ENCODE measurements at places on chromosomes 11 and 22.

DNA sequence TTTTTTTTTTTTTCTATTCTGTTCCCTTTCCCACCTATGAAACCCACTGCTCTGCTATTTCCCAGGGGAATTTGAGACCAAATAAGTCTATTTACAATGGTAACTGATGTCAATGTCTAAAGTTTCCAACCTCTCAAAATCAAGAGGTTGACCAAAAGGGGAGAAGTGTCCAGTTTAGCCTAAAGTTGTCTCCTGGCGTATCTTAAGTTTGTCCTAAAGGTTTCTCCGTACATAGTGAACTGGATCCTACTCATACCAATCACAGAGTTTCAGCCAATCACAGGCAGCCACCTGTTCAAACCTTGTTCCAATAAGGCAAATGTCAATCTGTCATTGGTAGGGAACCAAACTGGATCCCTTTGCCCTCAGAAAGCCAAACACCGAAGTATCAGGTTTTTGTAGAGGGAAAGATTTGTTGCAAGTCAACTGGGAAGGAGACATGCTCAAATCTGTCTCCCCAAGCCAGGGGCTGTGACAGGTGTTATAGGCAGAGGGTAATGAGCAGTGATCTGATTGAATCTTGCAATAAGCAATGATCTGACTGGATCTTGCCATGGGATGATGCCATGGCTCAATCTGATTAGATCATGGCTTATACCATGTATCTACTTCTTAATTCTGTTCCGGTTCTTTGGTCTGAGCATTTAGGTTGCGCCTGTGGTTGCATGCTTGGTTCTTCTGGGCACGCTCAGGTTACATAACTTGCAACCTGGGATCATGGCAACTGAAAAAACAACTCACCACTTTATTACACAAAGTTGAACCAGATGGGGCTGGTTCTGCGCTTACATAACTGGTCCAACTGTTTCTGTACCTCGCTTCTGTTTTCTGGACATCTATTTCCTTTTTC is 1.1 kb upstream of the VPS37C start:
- DNase-seq, result no peak

GRCh38 chr11:937841-938261 is 12.2 kb downstream of the AP2A2 start:
- no peak for DNase-seq

DNA sequence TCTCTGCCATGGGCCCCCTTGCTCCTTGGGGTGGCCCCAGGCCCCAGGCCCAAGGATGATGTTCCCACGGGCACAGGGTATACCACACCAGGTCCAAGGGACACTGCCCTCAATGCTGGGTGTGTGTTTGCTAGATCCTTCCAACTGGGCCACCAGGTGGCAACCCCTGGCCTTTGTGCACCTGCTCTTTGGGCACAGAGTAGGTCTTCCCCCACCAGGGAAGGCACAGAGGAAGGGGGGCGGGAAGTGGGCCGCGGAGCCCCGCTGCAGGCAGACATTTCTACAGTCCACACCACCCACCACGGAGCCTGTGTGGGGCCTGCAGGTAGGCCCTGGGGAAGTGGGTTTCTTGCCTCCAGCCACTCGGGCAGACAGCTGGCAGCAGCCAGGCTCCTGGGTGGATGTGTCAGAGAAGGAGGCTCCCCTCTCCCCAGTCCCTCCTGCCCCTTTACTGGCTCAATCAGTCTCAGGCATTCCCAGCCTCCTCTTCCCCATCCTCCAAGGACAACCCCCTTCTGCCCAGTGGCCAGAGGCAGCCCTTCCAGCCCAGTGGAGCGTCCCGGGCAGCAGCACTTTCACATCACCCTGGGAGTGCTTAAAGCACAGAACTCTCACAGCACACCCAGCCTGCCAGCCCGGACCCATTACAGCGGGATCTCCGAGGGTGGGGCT is 21.6 kb downstream of the MAFF start:
- DNase-seq, result no peak

DNA sequence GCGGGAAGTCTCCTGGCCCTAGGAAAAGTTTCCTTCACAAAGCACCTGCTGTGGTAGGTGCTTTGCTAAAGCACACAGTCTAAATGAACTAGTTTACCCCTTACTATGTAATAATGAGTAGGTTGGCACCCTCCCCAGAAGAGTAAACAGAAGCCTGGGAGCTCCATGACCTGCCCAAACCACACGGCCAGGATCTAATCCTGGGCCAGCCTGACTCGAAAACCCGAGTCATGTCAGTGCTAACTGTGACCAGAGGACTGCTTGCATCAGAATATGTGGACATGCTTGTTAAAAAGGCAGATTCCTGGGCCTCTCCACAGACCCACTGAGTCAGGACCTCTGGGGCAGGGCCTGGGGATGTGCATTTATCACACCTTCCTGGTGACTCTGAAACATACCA is 67.7 kb downstream of the PANX1 start:
- DNase-seq, result no peak

GRCh38 chr11:2250041-2250440 is 20.3 kb downstream of the ASCL2 start:
- no peak for DNase-seq

DNA sequence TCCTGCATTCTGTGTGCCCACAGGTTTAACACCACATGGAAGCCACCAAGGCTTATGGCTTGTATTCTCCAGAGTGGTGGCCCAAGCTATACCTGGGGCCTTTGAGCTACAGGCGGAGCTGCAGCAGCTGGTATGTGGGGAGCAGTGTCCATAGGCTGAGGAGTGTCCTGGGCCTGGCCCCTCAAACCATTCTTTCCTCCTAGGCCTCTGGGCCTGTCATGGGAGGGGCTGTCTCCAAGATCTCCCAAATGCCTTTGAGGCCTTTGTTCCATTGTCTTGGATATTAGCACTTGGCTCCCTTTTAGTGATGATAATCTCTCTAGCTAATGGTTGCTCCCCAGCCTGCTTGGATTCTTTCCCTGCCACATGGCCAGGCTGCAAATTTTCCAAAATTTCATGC is 6.4 kb upstream of the TBC1D22A start:
- DNase-seq, result no peak

DNA sequence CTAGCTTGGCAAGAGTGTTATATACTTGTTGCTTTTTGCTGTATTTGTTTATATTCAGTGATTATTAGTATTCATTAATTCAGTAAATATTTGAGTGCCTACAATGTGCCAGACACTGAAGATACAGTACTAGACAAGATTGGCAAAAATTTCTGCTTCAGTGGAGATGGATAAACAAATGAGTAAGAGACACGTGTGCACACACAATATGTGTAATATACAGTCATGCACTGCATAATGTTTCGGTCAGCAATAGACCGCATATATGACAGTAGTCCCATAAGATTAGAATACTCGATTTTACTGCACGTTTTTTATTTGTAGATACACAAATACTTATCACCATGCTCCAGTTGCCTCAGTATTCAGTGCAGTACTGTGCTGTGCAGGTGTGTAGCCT is 104.9 kb upstream of the GAL start:
- no peak for DNase-seq

GRCh38 chr11:46331282-46331984 is 15.8 kb upstream of the DGKZ start:
- no peak for DNase-seq

DNA sequence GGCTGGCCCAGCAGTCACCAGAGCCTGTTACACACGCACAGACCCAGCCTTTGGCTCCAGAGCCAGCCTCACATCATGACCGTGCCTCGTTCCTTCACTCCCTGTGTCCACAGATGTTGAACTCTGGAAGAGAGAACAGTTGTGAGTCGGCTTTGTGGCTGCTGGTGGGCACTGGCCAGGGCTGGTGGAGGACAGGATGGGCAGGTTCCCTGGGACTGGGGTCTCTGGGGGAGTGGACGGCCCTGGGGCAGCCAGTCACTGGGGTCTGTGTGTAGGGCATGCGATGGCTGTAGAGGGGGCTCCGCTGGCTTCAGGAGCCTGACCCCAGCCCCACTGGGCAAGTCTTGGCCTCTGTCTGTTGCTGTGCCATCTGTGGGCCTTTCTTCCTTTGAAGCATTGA is 1070.1 kb downstream of the BRD1 start:
- no peak for DNase-seq

- DNase-seq, result no peak
These were observed 20.5 kb upstream of the CCDC134 start for GRCh38 chr22:41779929-41780505.

DNA sequence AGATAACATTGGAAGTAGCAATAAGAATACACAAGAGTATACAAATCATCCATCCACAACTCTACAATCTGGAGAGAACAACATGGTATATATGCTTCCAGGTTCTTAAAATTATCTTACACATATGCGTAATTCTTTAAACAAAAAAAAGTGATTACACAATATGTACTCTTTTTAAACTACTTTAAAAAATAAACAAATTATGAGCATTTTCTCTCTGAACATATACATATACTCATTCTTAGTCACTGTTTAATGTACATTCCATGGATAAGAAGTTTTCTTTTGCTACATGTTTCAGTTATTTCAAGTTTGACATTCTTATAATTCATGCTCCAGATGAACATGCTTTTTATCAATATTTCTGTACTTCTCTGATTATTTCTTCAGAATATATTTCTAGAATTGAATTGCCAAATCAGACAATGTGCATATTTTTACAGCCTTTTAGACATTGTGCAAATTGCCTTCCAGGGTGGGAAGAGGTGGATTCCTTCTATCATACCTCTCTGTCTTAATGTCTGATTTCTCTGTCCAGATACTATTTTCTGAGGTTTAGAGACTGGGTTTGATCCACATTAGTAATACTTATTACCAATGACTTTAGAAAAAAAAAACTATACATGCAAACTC is 551.6 kb downstream of the METTL15 start:
- DNase-seq, result no peak

- no peak for DNase-seq
These were observed 405.9 kb downstream of the NXPE2 start for GRCh38 chr11:115084231-115084630.

DNA sequence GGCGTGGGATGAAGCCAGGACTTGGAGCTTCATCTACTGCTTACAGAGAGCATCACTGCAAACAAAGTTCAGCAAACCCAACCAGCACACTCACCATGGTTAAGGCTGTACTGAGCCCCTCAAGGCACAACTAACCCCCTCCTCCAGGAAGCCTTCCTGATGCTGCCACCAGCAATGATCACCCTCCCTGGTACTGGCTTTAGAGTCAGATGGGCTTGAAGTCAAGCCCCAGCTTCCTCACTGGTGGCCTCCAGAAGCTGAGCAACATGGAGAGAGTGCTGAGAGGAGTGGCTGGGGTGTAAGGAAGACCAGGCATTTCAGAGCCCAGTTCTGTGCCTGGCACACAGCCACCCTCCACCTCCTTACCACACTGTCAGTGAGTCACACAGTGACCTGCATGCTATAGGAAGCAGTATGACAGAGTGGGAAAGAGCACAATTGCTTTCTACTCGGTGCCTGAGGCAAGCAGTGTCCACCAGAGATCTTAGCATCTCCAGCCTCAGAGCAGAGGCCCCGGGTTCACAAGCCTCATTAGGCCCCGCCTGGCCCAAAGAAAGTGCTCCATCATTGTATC is 24.7 kb upstream of the BAIAP2L2 start:
- DNase-seq, result no peak

DNA sequence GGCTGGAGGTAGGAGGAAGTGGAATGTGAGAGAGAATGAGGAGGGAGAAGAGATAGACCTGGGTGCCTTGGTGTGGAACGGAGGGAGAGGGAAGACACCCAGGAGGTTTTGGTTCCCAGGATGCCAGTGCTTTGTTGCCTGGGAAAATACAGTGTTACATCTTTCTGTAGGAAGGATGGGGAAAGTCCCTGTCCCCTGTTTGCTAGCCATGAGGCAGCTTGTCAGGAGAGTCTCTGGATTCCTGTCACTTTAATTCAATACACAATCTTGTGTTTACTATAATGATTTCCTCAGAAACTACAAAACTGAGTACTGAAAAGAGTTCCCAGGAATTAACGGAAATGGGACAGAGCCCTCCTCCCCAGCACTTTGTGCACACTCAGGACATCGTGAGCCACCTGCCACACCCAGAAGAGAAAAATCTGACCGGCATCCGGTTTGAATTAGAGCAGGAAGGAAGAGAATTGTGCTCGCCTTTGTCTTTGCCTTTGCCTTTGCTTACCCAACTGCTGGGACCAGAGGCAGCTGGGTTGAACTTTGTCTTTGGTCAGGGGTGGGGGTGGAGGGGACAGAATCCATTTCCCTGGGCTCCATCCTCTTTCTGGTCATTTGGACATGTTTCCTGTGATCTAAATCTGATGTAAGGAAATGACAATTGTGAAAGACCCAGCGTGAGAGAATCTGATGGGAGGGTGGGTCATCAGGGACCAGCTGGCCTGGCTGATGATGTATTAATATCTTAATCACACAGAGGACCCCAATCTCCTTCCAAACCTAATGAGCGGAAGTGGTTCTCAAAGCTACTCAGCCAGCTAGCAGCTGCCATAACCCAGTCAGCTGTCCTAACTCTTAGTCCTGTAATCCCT is 1.3 kb upstream of the LIMK2 start:
- no peak for DNase-seq

GRCh38 chr11:61814247-61814957 is 2.4 kb downstream of the FADS1 start:
- no peak for DNase-seq

DNA sequence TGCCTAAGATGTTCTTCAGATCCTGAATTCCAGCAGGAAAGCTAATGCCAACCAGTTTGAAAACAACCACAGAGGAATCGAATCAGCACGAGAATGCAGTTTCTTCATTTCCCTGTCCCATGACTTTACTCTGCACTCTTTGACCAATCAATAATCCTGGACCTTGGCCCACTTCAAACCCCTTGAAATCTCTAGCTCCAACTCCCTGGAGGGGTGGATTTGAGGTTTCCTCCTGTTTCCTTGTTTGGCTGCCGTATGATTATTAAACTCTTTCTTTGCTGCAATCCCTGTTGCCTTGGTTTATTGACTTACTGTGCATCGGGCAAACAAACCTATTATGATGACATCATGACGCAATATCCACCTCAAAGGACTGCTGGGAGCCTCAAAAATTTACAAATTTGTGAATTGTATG is 109.3 kb downstream of the FBXO7 start:
- DNase-seq, result no peak

- DNase-seq, result no peak
These were observed 261.6 kb upstream of the CADM1 start for GRCh38 chr11:115765803-115766239.

- DNase-seq, result no peak
These were observed 1.4 kb upstream of the TP53I11 start for GRCh38 chr11:44952082-44952481.

DNA sequence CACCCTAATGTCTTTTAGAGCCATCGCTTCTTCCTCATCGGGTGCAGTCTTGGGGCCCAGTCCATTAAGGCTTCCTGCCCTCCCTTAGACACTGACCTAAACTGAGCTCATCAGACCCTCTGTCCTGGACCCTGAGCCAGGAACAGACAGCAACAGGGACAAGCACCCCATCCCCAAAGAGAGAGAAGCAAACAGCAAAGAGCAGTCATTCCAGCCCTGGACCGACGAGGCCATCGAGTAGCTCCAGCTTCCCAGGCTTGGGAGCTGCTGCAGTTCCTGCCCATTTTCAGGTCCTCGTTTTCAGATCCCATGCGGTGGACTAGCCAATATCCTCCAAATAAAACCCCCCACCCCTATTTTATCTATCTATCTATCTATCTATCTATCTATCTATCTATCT is 25.8 kb upstream of the CACNG2 start:
- DNase-seq, result no peak

- no peak for DNase-seq
These were observed 114.4 kb downstream of the TRIM29 start for GRCh38 chr11:120023551-120023950.

- DNase-seq, result no peak
These were observed 14.9 kb downstream of the SLC37A2 start for GRCh38 chr11:125078016-125078415.

GRCh38 chr11:66883016-66883965 is 26.4 kb downstream of the LRFN4 start:
- DNase-seq, result peak; percentile 51

All from T-helper 9 cell (primary cell).